ENCODE measurements at places on chromosomes 3 and 15. TPM values are rescaled to one million over a fixed set of nuclear protein-coding genes. Genes with fewer than 3 reads are reported as not detected.

GRCh38 chr3:151962352-151962751 lies 88.9 kb downstream of the SUCNR1 start:
- no peak for DNase-seq

DNA sequence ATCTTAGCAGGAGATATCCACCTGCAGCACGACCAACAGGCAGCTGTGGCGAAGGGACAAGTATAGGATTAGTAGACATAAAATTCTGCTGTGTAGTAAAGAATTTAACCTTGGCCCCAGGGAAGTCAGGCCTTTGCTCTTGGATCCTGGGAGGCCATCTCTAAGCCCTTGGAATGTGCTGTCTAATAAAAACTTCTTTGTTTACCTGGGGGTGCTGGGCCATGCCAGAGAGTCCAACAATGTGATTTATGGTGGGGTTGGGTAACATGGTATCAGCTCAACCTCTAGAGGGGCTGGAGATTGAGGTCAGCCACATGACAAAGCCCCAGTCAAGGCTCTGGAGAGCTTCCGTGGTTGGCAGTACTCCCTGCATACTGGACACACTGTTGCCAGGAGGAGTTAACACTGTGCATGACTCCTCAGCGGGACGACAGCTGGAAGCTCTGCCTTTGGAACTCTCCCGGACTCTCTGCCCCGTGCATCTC lies 52.4 kb downstream of the HEG1 start:
- peak; percentile 96 for DNase-seq

DNA sequence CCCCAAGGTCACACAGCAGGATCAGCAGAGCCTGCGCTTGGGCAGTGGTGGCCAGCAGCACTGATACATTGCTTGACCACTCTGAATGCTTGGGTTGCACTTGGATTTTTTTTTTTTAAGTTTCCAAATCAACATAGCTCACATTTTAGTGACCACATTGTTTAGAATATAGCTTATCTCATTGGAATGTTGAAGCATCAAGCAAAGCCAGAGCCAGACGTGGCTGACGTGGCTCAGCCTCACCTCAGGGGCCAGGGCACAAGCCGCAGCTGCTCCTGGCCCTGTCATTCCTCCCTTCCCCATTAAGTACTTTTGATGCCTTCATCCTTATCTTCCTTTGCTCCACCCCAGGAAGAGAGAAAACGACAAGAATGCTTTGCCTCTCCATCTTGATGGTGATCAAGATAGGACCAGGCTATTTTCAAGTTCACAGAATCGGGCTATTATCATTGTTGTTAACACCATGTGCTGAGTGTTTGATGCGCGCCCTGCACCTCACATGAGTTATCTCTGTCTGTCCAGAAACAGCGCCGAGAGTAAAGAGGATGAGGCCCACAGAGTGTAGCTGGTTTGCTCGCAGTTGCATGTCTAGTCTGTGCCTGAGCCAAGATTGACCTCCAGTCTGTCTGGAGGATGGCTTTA lies 75.8 kb downstream of the AAGAB start:
- DNase-seq: peak; percentile 94

Gene PRSS50
- not detected for total RNA-seq

Gene PLA1A
- total RNA-seq: not detected

Gene TJP1
- total RNA-seq: 56.9 TPM

DNA sequence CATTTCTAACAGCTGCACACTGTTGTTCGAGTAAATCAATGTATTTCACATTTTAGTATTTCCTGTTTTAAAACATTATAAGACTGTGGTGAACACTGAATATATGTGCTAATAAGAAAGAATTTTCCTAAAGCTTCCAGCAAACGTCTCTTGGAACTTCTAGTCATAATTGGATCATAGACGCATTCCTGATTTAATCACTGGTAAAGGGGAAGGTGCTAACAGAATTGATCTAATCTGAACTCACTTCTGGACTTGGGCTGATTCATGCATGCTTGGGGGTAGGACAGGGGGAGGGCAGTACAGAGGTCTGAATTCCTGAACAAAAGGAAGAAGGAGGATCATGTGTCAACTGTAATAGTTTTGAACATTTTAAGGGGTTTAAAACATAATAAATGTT lies 7.3 kb upstream of the LEKR1 start:
- DNase-seq: peak; percentile 78

DNA sequence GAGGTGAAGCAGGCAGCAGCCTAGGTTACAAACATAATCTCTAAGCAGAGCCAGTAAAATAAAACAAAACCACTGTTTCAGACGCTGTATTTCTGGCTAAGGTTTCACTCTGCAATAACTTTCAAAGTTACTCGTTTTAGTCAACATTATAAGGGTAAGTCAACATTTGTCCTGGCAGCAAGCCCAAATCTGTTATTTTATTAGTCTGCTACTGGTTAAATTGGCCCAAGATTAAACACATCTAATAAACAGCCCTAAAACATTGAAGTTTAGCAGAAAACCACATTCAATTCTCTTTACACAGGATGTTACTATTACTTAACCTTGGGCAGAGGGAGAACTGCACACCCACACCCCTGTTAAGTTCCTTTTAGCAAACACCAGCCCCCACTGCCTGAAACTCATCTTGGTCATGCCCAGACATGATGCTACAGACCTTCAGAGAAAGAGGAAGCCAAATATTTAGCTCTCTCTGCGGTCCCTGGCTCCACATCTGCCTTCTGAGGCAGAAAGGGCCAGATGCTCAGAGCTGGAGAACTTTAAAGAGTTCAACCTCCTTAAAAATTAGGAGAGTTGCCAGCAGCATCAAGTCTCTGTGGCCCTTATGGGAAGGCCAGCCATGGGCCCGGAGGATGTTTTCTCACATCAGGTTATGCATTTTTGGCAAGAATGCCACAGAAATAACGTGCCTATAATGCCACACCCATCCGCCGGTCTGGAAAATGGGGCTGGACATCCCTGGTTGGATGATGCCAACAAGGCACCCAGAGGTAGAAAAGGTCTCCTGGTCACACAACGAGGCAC lies 17.9 kb downstream of the ARHGEF3 start:
- DNase-seq: peak; percentile 73

- DNase-seq: no peak
Observed at GRCh38 chr15:49079340-49080039, 33.2 kb upstream of the SECISBP2L start.

DNA sequence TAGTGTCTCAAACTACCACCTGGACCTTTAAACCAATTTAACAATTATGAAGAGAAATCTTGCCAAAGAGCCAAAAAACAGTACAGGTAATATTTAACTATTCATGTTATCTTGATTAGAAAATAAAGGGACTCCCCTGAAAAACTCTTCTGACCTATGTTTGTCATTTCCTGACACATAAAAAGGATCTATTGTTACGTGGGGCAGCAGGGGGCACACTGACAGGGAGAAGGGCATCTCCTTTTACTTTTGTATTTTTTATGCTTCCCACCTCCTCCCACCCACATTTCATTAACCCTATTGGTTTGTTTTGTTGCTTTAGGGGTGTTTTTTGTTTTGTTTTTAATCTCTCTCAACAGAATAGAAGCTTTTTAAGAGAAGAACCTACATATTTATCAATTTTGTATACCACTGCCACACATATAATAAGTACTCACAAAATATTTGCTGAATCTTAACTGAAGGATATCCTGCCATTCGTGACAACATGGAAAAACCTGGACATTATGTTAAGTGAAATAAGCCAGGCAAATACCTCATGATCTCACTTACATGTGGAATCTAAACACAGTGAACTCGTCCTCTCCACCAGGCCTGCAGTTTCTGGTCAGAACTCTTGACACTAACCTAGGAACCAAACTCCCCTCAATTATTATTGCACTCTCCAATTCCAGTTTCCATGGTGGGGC lies 17.7 kb downstream of the STAG1 start:
- DNase-seq: no peak

Gene TOMM70
- 143 TPM for total RNA-seq

Gene EFCC1
- total RNA-seq: not detected

Gene GABRR3
- total RNA-seq: not detected

DNA sequence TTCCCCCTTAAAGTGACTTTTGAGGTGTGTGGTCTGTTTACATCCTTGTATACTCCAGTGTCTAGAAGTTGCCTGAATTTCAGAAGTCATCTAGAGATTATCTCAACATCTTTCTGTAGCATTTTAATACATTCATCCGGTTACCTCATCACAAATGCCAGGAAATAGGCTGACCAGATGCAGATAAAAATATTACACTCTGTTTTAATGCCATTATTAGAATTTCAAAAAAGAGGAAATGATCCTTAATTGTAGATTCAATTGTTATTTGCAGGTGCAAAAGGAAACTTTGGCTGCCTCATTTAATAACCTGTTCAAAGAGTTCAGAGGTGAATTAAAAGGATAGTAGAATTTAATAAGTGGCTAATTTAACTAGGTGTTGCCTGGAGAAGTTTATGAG lies 290.9 kb downstream of the C3orf38 start:
- no peak for DNase-seq

GRCh38 chr15:65189102-65189740 lies 4.1 kb upstream of the CLPX start:
- DNase-seq: peak; percentile 17

DNA sequence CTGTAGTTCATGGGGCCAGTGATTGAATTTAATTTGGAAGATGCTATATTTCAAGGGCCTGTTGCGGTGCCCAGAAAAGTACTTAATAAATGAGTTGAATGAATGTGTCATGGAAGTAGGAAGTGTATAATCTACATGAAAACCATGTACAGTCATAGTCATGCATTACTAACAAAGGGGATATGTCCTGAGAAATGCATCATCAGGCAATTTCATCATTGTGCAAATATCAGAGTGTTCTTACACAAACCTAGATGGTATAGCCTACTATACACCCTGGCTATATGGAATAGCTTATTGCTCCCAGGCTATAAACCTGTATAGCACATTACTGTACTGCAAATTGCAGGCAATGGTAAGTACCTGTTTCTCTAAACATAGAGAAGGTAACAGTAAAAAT lies 10.7 kb upstream of the MYO5C start:
- DNase-seq: no peak

GRCh38 chr3:69296995-69297394 lies 88.9 kb downstream of the FRMD4B start:
- DNase-seq: no peak

Gene GOLGA8T
- not detected for total RNA-seq

DNA sequence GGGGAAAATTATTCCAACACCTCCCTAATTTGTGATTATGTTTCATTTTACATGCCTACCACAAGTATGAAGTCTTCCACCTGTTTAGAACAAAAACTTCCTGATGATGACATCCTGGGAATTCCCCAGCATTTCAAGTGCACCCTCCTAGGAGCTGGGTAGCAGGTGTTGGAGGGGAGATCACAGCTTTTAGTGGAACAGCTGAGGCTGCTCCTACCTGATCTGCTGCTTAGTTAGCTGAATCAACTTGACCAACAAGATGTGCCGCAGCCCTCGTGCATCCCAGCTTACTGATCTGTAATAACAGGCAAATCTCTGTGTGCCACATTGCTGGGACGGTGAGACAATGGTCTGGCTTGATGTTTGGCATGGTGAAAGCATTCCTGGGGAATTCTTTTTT lies 29.7 kb downstream of the TRAK1 start:
- no peak for DNase-seq

Gene PPARG
- 12.6 TPM for total RNA-seq

Gene PLSCR5
- total RNA-seq: not detected

Gene SRPRB
- 173 TPM for total RNA-seq

DNA sequence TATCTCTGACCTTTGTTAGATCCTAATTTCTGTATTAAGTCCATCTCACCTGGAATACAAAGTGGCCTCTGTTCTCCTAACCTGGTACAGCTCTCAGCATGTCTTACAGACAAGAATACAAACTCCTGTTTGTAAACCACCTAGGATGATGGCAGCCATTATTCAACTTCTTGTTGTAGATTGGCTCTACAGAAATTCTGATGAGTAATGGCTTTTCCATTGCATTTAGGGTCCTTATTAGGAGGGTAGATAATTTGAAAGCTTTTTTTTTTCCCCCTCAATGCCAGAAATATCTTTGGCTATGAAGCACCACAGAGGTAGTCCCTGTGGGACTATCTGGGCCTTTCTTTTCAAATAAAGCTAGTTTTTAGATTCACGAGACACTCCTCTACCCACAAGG lies 9.8 kb downstream of the NR2E3 start:
- DNase-seq: no peak

DNA sequence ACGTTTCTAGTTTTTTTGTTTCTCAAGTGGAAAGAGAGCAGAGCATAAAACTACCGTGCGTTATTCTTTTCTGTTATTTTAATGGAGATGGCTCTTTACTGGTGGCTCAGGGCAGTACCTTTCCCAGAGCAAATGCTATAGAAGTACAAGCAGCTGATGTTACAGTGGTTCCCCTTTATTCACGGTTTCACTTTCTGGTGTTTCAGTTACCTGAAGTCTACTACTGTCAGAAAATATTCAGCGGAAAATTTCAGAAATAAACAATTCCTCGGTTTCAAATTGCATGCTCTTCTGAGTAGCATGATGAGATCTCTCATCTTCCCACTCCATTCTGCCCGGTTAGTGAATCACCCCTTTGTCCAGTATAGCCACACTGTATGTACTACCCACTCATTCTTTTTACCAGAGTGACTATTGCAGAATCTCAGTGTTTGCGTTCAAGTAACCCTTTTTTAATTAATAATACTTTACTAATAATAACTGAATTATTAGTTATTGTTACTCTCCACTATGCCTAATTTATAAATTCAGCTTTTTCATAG lies 597.5 kb upstream of the ROBO2 start:
- no peak for DNase-seq

DNA sequence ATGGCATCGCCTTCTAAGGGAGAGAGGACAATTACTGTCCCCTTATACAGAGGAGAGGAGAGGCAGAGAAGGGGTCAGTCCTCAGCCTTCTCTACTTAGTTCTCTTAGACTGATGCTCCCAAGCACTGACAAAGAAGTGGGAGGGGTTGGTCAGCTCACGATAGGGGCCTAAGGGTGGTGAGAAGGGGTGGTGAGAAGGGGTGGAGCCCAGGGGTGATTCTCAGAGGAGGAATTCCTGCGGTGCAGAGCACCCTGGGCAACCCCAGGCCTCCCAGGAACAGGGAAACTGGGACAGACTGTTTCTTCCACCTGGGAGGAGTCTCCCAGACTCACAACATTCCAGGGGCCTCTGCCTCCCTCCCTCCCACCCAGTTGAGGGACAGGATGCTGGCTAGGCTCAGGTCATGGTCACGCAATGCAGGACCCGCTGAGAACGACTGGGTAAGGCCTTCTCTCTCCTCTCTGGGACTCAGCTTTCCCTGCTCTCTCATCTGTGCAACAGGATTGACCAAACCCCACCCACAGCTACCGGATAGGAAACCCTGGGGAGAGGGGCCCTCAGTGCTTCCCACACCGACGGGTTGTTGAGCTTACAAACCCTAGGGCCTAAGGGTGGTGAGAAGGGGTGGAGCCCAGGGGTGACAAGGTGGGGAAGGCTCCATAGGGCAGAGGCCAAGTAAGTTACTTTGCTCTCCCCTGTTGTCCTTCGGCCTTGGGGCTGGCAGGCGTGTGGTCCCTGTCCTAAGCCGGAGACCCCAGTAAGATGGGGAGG lies 1.5 kb downstream of the TPRA1 start:
- DNase-seq: peak; percentile 41

Gene GPR156
- total RNA-seq: 0.91 TPM
